ENCODE measurements at places on chromosomes 11 and 22.

GRCh38 chr11:44282620-44283019, 27.3 kb downstream of the ALX4 start:
- H3K27ac ChIP-seq: no peak overlapping the region
- no peaks in the 10 kb centered on the region for H3K27me3 ChIP-seq
- H3K4me1 ChIP-seq: no peaks in the 10 kb centered on the region
- no peak for DNase-seq
- H3K4me3 ChIP-seq: no peak overlapping the region

DNA sequence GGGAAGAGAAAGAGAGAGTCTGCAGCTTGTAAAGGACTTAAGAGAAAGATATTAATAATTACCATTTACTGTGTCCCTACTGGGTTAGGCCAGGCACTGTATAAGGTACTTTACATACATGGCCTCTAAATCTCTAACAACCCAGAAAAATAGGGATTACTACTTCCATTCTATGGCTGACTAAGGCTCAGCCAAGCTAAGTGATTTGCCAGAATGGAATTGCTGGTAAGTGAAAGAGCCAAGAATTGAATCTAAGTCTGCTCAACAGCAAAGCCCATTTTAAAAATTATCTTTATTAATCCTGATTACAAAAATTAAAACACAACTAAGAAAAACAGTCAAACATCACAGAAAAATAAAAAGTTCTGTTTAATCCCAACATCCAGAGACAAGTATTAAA, 21.4 kb downstream of the XRRA1 start:
- H3K36me3 ChIP-seq: peaks cover 10% of the 10 kb centered on the region
- H3K4me1 ChIP-seq: peaks cover 10% of the 10 kb centered on the region
- no peak overlapping the region for H3K4me3 ChIP-seq
- no peaks in the 10 kb centered on the region for H3K27me3 ChIP-seq
- no peak overlapping the region for H3K27ac ChIP-seq

DNA sequence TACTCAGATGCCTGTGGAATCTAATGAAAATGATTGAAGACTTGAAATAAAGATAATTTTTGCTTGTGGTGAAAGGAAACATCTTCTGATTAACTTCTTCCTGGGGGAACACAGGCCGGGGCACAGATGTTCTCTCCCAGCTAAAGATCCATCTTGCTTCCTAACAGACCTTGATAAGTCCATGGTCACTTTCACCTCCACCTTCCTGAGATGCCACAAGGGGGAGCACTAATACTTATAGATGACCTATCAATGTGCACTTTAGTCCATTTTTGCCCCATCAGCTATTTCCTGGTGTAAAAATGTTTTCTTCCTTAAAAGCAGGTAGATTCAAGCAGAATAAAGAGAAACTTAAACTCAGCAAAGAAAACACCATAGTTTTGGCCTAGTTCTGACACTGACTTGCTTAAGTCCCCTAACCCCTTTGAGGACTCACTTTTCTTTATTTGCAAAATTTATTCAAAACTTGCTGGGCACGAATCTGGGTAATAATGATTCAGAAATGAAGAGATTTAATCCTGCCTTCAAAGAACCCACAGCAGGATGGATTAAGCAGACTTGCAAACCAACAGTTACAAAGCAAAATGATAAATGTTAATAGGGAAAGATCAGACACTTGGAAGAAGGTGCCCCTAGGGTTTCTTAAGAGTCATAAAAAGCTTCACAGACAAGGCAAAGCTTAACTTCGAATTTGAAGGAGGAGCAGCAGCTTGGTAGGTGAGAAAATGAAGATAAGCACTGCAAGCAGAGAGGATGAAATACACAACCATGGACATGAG, 158.7 kb downstream of the RAB38 start:
- H3K36me3 ChIP-seq: no peaks in the 10 kb centered on the region
- H3K27ac ChIP-seq: no peak overlapping the region
- peaks cover 6% of the 10 kb centered on the region for H3K27me3 ChIP-seq
- H3K4me1 ChIP-seq: no peaks in the 10 kb centered on the region

GRCh38 chr11:73866586-73866996, 10.1 kb downstream of the COA4 start:
- H3K36me3 ChIP-seq: peaks cover 14% of the 10 kb centered on the region
- no peaks in the 10 kb centered on the region for H3K27me3 ChIP-seq
- no peak overlapping the region for H3K4me3 ChIP-seq
- H3K4me1 ChIP-seq: peaks cover 2% of the 10 kb centered on the region
- DNase-seq: no peak

DNA sequence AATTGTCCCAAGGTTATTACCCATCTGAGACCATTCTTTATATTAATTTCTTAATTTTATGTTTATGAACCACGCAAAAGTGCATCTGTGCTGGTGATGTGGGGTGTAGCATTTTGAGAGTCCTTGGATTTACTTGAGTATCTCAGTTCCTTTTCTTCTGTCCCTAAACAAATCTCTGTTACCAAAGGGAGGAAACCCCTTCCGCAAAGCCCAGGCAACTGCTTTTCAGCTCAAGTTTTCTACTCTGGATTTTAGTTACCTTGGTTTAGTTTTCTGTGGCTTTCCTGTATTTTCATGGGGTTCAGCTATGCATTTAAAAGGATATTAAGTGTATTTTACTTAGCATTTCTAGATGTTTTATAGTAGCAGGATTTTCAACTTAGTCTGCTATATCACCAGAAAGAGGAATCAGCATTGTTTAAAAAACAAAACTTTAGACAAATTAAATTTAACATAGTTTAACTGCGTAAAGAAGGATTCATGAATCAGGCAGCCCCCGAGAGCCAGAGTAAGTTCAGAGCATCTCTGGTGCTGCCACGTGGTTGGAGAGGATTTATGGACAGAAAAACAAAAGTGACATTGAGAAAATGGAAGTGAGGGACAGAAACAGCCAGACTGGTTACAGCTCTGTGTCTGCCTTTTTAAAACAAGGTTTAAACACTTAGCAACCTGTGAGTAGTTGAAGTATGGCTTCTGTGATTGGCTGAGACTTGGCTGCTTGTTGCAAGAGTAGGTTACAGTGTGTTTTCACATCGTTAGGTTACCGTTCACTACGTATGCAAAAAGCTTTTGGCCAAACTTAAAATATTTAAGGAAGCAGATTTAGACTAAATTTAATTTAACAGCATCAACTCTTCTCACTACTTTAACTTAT, 9.6 kb downstream of the ADM start:
- peaks cover 49% of the 10 kb centered on the region for H3K27me3 ChIP-seq
- H3K4me3 ChIP-seq: no peak overlapping the region
- DNase-seq: no peak
- H3K36me3 ChIP-seq: peaks cover 2% of the 10 kb centered on the region

GRCh38 chr11:118592616-118593367, 14.6 kb upstream of the PHLDB1 start:
- DNase-seq: no peak
- no peak overlapping the region for H3K4me3 ChIP-seq
- H3K4me1 ChIP-seq: peaks cover 16% of the 10 kb centered on the region
- H3K27me3 ChIP-seq: no peaks in the 10 kb centered on the region
